Psoas muscle (tissue), 8 donors: ENCODE measurements at places on chromosomes 12 and 14. TPM values are rescaled to one million over a fixed set of nuclear protein-coding genes. Genes with fewer than 3 reads are reported as not detected.

- DNase-seq = no peak
Observed at GRCh38 chr12:21992823-21993222, 51.6 kb upstream of the ABCC9 start.

The GLIPR1L1 gene
- total RNA-seq = not detected

GRCh38 chr12:76173756-76174155 is 89.3 kb upstream of the NAP1L1 start:
- no peak for DNase-seq

The B4GALNT1 gene
- total RNA-seq = 9.1 TPM

DNA sequence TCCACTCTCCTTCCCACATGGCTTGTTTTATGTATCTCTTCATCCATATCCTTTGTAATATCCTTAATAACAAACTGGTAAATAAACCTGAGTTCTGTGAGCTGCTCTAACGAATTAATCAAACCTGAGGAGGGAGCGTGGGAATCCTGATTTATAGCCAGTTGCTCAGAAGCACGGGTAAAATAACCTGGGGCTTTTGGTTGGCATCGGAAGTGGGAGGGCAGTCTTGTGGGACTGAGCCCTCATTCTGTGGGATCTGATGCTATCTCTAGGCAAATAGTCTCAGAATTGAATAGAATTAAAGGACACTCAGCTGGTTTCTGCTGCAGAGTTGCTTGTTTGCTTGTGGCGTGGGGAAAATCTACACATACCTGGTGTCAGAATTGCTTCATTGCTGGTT is 17.5 kb upstream of the LDHB start:
- no peak for DNase-seq

The CAPS2 gene
- total RNA-seq = 9.5 TPM

The KRT82 gene
- total RNA-seq = not detected
